HCT116 (cell line): ENCODE measurements at places on chromosomes 13 and 19.

- DNase-seq = no peak
These were observed 416.1 kb downstream of the ZNF536 start for GRCh38 chr19:30788105-30788765.

GRCh38 chr19:31263328-31263727 lies 85.9 kb downstream of the TSHZ3 start:
- DNase-seq = no peak

- no peak for DNase-seq
These were observed 49.5 kb upstream of the PABPC3 start for GRCh38 chr13:25046274-25046984.

DNA sequence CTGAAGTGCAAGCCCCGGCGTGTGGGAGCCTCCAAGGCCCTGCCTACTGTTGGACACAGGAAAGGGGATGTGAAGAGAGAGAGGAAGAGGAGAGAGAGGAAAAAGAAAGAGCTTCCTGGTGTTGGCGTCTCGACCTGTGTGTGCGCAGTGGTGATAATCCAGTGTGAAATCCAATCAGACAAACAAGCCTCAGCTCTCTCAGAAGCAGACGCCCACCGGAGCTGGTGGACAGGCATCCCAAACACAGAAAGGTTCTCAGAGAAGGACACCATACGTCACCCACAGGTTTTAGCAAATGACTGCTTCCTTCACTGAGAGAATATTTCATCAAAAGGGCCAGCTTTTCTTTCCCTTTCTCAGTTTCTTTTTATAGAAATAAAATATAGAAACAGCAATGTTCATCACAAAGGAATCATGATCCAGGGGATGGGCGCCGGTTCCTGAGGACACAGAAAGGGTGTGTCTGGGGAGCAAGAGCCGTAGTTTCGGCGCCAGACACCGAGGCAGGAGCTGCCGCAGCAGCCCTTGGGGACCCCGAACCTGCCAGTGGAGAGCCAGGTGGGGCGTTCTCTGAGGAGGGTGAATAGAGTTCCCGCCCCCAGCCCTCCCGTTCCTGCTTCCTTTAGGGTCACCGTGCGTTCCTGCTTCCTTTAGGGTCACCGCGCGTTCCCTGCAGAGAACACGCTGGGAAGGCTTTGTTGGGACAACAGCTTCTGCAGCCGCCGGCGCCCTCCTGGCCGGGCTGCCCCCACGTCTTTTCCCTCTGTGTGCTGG lies 145.8 kb upstream of the SOX1 start:
- DNase-seq = no peak

GRCh38 chr19:13343514-13343913 lies 162.8 kb downstream of the CACNA1A start:
- DNase-seq = no peak

GRCh38 chr19:10718205-10719196 lies 622 bp downstream of the DNM2 start:
- DNase-seq = no peak

GRCh38 chr13:82729401-82729800 lies 1152.9 kb downstream of the SLITRK1 start:
- DNase-seq = no peak

- no peak for DNase-seq
These were observed 54.4 kb upstream of the RANBP3 start for GRCh38 chr19:6032381-6032780.

GRCh38 chr19:6680141-6680540 lies 10.2 kb upstream of the TNFSF14 start:
- no peak for DNase-seq

GRCh38 chr19:3987619-3988371 lies 2.5 kb upstream of the EEF2 start:
- DNase-seq = peak; percentile 79

DNA sequence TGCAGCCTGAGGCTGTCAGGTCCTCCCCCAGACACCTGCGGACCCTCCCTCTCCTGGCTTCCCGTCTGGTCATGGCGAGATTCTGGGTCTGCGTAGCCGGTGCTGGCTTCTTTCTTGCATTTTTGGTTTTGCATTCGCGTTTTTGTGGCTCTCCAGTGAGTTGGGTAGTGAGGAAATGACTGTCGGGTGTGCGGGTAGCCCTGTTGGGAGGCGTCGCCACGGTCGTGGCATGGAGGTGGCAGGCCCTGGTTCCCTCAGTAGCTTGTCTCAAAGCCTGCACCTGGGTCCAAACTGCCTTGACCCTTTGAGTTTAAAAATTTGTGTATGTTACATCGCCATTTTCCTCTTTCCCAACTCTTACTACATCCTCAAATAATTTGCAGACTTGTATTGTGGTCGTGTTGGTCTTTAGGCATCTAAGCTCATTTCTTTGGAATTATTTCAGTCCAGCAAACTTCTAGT lies 344 bp downstream of the NHLRC3 start:
- DNase-seq = no peak

GRCh38 chr19:42178791-42179674 lies 38.4 kb downstream of the DEDD2 start:
- no peak for DNase-seq

GRCh38 chr19:277581-278165 lies 13.5 kb downstream of the PLPP2 start:
- DNase-seq = no peak

GRCh38 chr13:22915442-22916082 lies 265.2 kb upstream of the SGCG start:
- DNase-seq = peak; percentile 22

DNA sequence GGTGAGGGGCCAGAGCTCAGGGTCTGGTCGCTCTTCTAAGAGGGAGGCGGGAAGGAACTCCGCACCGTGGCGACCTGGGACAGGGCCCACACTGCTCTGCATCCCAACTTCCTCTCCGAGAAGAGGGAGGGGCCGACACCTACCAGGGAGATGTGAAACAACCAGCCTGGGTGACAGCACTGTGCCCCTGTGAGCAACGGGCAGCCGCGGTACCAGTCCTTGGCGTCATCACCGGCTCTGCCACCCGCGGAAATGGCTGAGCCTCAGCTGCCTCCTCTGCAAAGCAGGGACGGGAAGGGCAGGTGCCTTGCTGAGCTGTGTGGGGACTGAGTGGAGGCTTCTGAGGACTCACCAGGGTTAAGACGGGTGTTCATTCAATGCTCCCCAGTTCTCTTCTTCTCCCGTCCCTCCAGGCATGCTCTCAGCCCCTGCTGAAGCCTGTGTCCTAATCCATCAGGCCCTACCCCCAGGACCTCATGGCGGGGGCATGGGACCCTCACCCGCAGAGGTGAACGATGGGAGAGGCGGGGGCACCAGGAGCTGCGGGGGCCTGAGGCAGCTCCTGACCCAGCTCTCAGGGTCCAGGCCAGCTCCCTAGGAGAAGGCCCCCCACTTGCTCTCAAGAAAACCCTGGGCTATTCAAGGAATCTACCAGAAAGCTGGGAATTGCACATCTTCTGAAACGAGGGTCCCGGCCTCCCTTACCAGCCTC lies 9.3 kb downstream of the ZNF787 start:
- DNase-seq = no peak

GRCh38 chr19:23969630-23970029 lies 54.9 kb downstream of the ZNF726 start:
- DNase-seq = no peak

DNA sequence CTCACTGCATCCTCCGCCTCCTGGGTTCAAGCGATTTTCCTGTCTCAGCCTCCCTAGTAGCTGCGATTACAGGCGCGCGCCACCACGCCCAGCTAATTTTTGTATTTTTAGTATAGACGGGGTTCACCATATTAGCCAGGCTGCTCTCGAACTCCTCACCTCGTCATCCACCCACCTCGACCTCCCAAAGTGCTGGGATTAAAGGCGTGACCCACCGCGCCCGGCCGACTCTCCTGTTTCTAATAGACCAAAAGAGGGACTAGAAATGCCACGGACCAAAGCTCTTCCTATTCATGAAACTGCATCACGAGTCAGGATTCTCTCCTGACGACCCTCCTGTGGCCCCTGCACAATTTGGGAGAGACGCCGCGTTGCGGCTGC lies 563 bp downstream of the ZNF43 start:
- DNase-seq = no peak

GRCh38 chr13:46582190-46582589 lies 29.2 kb downstream of the LRCH1 start:
- DNase-seq = no peak

- DNase-seq = no peak
These were observed 3.4 kb downstream of the FREM2 start for GRCh38 chr13:38690231-38690630.

GRCh38 chr19:28949535-28949934 lies 263.4 kb downstream of the UQCRFS1 start:
- DNase-seq = no peak

DNA sequence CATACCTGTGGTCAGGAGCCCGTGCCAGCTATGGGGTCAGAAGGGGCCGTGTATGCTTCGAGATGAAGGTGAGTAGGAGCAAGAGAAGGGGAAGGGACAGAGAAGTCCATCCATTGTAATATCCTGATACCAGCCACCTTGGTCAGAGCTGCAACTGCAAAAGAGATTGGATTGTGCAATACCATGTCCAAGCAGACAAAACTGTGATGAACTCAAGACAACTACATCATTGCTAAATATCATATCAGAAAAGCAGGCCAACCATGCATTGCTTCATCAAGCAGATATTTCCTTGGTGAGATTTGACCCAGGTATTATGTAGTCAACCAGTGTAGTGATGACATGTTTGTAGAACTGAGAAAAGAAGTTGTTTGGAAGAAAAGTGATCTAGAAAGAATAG lies 12.1 kb downstream of the HNRNPUL1 start:
- no peak for DNase-seq

DNA sequence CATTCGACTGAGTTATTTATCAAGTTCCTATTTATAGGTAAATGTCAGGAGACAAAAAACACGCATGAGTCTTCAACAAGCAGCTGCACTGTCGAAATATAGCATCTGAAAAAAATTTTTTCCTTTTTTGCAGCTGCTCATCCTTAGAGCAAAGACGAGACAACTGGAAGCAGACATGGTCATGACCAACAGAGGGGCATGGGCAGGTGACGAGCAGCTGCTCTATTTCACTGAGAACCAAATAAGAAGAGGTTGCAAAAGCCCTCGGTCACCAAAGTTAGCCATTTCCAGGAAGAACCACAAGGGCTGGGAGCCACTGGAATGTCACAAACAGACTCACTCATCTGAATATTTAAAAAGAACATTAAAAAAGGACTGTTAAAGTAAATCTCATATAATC lies 22.2 kb downstream of the SOHLH2 start:
- DNase-seq = no peak

DNA sequence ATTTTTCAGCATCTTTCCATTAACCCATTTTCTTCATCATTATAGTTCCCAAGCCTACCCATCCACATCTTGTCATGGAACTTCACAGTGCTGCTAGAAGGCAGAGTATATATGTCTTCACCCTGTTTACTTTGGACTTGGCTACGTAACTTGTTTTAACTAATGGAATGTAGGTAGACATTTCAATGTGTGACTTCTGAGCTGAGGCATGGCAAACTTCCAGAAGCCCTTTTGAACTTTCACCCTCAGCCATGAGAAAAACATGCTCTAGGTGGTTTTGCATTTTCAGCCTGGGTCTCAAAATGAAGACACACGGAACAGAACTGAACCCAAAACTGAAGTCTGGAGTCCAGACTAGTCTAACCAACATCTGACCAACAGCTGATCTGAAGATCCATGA lies 3.2 kb downstream of the TEX30 start:
- no peak for DNase-seq

DNA sequence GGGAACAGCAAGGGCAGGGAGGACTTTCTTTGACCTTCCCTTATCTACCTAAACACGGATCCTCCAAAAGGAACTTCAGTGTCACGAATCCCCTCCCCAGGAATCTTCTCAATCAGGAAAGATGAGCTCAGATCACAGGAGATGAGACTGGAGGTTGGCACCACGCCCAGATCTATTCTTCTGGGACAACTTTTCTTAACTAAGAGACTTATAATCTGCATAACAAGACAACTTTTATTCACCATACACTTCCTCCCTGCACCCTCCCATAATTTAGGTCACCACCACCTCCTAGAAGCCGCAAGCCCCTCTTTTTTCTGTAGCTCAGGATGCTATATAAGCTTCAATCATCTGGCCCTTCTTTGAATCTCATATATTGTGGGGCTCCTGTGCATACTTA lies 19.2 kb upstream of the AKT2 start:
- DNase-seq = no peak

DNA sequence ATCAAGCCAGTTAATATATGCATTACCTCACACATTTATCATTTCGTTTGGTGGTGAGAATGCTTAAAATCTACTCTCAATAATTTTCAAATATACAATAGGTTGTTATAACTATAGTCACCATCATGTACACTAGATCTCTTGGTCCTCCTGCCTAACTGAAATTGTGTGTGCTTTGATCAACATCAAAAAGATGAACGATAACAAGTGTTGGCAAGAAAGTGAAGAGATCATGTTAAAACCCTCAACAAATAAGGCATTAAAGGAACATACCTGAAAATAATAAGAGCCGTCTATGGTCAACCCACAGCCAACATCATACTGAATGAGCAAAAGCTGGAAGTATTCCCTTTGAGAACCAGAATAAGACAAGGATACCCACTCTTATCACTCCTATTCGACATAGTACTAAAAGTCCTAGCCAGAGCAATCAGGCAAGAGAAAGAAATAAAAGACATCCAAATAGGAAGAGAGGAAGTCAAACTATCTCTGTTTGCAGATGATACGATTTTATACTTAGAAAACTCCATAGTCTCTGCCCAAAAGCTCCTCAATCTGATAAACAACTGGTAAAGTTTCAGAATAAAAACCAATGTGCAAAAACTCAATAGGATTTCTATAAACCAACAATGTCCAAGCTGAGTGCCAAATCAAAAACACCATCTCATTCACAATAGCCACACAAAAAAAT lies 27.9 kb upstream of the OR10H1 start:
- no peak for DNase-seq

DNA sequence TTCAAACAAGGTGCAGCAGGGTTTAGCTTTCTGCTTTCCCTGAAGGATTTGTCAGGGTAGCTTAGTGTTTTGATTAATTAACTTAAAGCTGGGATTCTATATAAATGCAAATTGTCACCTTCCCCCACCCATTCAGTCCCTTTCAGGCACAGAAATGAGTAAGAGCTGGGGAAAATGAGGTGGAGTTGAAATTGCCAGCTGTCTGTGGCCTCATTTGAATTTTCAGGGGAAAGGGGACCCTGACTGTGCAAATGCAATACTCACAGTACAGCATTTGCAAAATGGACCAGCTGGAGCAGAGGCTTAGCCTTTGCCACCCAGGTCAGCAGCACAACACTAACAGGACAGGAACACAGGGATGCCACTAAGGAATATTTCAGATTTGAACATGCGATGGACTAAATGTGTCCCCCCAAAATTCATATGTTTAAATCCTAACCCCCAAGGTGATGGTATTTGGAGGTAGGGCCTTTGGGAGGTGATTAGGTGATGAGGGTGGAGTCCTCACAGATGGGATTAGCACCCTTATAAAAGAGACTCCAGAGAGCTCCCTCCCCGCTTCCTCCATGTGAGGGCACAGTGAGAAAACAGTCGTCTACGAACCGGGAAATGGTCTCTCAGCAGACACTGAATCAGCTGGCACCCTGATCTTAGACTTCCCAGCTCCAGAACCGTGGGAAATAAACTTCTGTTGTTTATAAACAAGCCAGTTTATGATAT lies 59.5 kb upstream of the CYSLTR2 start:
- no peak for DNase-seq
